Hepatocyte (in vitro differentiated cells): ENCODE measurements at places on chromosomes 12 and 14. TPM values are rescaled to one million over a fixed set of nuclear protein-coding genes. Genes with fewer than 3 reads are reported as not detected.

The LRTM2 gene
- not detected in 2 replicates for total RNA-seq

DNA sequence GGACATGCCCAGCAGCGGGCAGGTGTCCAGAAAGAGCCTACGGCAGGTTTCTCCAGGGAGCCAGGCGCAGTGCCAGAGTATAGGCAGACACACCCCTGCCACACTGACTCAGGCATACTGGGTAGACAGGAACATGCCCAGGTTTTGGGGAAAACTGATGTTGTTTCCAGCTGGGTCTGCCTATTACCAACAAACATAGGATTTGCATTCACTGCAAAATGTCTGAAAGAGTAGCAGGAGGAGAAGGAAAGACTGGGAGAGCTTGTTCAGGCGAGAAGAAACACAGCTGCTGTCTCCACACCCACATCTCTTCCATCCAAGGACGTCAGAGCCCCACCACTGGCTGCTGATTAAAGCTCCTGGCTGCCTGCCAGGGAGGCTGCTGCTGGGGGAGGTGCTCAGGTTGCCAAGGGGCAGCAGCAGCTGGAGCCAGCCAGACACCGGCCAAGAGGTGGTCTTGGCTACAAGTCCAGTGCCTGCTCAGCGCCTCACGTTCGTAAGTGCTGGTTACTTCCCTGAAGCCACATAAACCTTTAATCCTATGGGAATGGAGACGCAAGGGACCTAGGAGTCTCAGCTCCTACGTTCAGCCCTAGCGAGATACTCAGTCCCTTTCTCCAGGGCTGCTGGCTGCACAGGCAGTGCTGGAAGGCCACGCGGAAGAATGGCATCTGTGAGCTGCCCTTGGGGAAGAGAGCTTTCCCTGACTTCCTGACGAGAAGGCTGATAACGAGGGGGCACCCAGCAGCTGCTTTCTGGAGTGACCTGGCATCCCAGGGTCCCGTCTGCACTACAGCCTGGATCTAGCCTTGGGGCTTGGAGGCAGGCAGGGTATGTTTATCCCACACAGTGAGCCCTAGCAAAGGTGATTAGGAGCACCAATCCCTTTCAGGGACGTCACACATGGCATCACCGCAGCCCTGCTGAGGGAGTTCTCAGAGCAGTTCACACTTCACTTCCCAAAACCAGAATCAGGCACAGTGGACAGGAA, 58.1 kb downstream of the PLEKHG3 start:
- H3K4me3 ChIP-seq, result no peak overlapping the region
- H3K27me3 ChIP-seq, result no peaks in the 10 kb centered on the region
- peaks cover 70% of the 10 kb centered on the region for H3K4me1 ChIP-seq
- peak; percentile 95 for DNase-seq
- H3K36me3 ChIP-seq, result no peaks in the 10 kb centered on the region
- H3K27ac ChIP-seq, result peak overlapping the region; percentile 92

GRCh38 chr14:74531467-74531866, 37.9 kb downstream of the ISCA2 start:
- H3K4me3 ChIP-seq, result no peak overlapping the region
- H3K27ac ChIP-seq, result no peak overlapping the region
- no peaks in the 10 kb centered on the region for H3K27me3 ChIP-seq
- DNase-seq, result peak; percentile 40
- no peaks in the 10 kb centered on the region for H3K4me1 ChIP-seq
- H3K36me3 ChIP-seq, result no peaks in the 10 kb centered on the region

- no peaks in the 10 kb centered on the region for H3K36me3 ChIP-seq
- no peak overlapping the region for H3K27ac ChIP-seq
- H3K4me1 ChIP-seq, result no peaks in the 10 kb centered on the region
- H3K4me3 ChIP-seq, result no peak overlapping the region
- H3K27me3 ChIP-seq, result no peaks in the 10 kb centered on the region
- DNase-seq, result no peak
These were observed 419.4 kb downstream of the SNAPC1 start for GRCh38 chr14:62181591-62181990.

DNA sequence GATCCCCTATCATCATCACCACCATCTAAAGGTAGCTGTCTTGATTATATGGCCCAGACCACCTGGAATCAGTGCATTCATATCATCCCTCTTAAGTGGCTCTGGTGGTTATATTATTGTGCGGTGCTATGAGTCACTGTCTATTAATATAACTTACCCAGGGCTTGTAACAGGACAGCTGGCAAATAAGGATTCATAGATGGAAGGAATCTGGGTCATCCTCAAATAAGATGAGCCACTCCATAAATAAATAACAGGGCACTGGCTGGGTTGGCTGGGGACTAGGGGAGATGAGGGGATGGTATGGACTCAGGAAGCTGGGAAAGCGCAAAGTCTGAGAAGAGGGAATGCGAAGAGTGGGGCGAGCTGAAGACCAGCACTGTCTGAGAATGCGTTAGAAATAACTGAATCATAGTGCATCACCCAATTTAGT, 216.1 kb downstream of the NUAK1 start:
- H3K4me3 ChIP-seq, result no peak overlapping the region
- H3K27me3 ChIP-seq, result no peaks in the 10 kb centered on the region
- no peaks in the 10 kb centered on the region for H3K36me3 ChIP-seq
- H3K4me1 ChIP-seq, result peaks cover 5% of the 10 kb centered on the region
- H3K27ac ChIP-seq, result no peak overlapping the region

GRCh38 chr14:32984241-32984930, 45.7 kb downstream of the NPAS3 start:
- no peaks in the 10 kb centered on the region for H3K27me3 ChIP-seq
- H3K27ac ChIP-seq, result no peak overlapping the region
- no peak for DNase-seq
- H3K4me1 ChIP-seq, result no peaks in the 10 kb centered on the region
- no peak overlapping the region for H3K4me3 ChIP-seq

GRCh38 chr12:14849661-14850060, 6.3 kb upstream of the ART4 start:
- H3K4me1 ChIP-seq, result peaks cover 3% of the 10 kb centered on the region
- H3K27me3 ChIP-seq, result no peaks in the 10 kb centered on the region
- H3K4me3 ChIP-seq, result no peak overlapping the region
